ENCODE measurements at places on chromosomes 2 and 18. TPM values are rescaled to one million over a fixed set of nuclear protein-coding genes. Genes with fewer than 3 reads are reported as not detected.
A peak's percentile ranks its signal among the peaks of the same experiment; 100 is the strongest.

- no peak overlapping the region for H3K27ac ChIP-seq
- peaks cover 54% of the 10 kb centered on the region for H3K27me3 ChIP-seq
- peaks cover 26% of the 10 kb centered on the region for H3K4me1 ChIP-seq
- H3K4me3 ChIP-seq: no peak overlapping the region
Measured at GRCh38 chr2:118845522-118846441, 1.7 kb downstream of the EN1 start.

The UGT1A4 gene
- total RNA-seq: not detected

GRCh38 chr2:177272765-177273164, 8.2 kb upstream of the NFE2L2 start:
- no peak overlapping the region for H3K4me3 ChIP-seq
- peaks cover 9% of the 10 kb centered on the region for H3K4me1 ChIP-seq
- H3K36me3 ChIP-seq: no peaks in the 10 kb centered on the region
- no peak for DNase-seq

DNA sequence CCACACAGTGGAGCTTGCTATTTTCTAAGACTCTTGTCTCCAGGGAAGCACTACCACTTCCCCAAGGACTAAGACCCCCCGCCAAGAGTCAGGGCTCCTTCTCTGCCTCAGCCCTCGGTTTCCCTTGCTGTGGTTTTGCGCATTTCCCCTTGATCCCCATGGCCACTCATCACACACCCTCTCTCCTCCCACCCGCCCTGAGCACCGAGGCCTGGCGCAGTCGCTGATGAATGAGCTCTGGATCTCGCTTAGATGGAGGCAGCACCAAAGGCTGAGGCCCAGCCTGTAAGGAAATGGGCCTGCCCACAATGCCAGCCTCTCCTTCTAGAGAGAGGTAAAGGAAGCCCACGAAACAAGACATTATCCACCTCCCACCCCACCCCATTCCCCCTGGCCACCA, 96.9 kb downstream of the TNS1 start:
- no peaks in the 10 kb centered on the region for H3K27me3 ChIP-seq
- H3K27ac ChIP-seq: peak overlapping the region; percentile 100
- H3K36me3 ChIP-seq: peaks cover 13% of the 10 kb centered on the region
- H3K4me3 ChIP-seq: no peak overlapping the region
- no peak for DNase-seq
- peaks cover 98% of the 10 kb centered on the region for H3K4me1 ChIP-seq

DNA sequence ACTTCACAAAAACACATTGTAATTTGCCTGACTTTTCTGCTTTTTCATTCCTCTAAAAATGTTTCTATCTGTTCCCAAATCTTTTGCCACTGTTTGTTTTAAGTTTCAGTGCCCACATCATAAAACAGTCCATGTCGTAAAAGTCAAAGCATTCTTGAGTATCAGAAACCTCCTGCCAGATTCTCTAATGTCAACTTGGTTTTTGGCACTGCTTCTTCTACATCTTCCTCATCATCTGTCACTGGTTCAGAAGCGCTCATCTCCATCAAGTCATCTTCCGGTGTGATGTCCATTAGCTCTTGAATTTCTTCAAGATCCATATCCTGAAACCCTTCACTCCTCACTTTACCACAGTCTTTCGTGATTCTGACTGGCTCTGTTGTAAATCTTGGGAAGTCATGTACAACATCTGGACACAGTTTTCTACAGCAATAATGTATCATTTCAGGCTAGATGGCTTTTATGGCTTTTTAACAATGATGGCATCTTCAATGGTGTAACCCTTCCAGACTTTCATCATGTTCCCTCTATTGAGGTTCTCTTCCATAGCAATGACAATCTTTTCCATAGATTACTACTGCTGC, 19.6 kb downstream of the CUL3 start:
- H3K27ac ChIP-seq: no peak overlapping the region
- no peak for DNase-seq
- H3K4me3 ChIP-seq: no peak overlapping the region
- no peaks in the 10 kb centered on the region for H3K27me3 ChIP-seq
- H3K4me1 ChIP-seq: peaks cover 58% of the 10 kb centered on the region

GRCh38 chr18:74679006-74679678, 81.5 kb downstream of the ZNF407 start:
- no peaks in the 10 kb centered on the region for H3K4me1 ChIP-seq
- H3K27ac ChIP-seq: no peak overlapping the region
- H3K27me3 ChIP-seq: no peaks in the 10 kb centered on the region
- peaks cover 4% of the 10 kb centered on the region for H3K36me3 ChIP-seq
- no peak overlapping the region for H3K4me3 ChIP-seq

The SLC16A14 gene
- total RNA-seq: 0.54 TPM

- no peaks in the 10 kb centered on the region for H3K36me3 ChIP-seq
- no peak overlapping the region for H3K4me3 ChIP-seq
- no peak for DNase-seq
- no peaks in the 10 kb centered on the region for H3K4me1 ChIP-seq
- H3K27me3 ChIP-seq: no peaks in the 10 kb centered on the region
- H3K27ac ChIP-seq: no peak overlapping the region
Measured at GRCh38 chr2:1862608-1863280, 118.4 kb upstream of the PXDN start.

DNA sequence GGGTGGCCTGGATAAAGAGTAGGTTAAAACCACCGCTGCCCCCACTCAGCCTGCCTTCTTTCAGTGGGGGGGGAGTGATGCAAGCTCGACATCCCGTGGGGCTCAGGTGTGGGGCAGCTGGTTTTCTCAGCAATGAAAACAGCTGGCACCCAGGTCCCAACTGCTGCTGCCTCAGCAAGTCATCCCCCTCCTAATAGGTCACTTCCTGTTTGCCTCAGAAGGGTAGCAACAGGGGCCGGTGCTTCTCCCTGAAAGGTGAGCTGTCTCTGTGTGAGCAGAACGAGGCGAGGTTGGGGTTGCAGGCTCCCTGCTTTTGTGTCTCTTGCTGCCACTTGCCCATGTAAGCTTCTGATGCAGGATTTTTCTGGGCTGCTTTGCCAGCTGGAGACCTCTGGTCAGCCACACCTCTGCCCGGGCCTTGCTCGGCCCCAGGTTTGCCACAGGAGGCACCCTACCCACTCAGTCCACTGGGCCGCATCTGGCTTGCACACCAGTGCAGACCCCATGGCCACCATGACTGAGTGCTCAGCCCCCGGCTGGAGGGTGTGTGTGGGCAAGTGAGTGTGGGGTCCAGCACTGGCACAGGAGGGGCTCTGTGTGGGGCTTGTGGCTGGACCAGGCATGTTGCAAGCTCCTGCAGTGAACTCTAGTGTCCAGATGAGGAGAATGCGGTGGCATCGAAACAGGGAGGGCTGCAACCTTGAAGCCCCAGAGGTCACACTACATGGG, 11.5 kb upstream of the ASB1 start:
- H3K4me3 ChIP-seq: no peak overlapping the region
- H3K27me3 ChIP-seq: no peaks in the 10 kb centered on the region
- H3K27ac ChIP-seq: no peak overlapping the region
- H3K36me3 ChIP-seq: no peaks in the 10 kb centered on the region
- no peak for DNase-seq

DNA sequence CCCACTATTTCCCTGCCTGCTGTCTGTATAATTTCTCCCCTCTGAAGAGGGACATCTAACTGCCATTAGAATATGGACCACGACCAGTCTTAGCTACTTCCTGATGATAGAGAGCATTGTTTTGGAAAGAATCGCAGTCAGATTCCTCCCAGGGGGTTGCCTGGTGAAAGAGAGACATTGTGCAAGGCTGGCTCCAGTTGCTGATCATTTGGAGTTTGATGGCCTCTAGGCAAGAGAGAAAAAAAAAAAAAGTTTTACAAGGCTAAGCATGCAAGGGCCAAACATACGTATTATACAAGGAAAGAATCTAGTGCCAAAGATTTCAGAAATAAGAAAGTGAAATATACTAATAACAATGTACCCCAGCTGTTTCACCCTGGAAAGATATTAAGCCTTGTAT, 182.2 kb downstream of the CMPK2 start:
- H3K36me3 ChIP-seq: no peaks in the 10 kb centered on the region
- H3K4me1 ChIP-seq: no peaks in the 10 kb centered on the region
- no peak overlapping the region for H3K4me3 ChIP-seq
- H3K27ac ChIP-seq: no peak overlapping the region

DNA sequence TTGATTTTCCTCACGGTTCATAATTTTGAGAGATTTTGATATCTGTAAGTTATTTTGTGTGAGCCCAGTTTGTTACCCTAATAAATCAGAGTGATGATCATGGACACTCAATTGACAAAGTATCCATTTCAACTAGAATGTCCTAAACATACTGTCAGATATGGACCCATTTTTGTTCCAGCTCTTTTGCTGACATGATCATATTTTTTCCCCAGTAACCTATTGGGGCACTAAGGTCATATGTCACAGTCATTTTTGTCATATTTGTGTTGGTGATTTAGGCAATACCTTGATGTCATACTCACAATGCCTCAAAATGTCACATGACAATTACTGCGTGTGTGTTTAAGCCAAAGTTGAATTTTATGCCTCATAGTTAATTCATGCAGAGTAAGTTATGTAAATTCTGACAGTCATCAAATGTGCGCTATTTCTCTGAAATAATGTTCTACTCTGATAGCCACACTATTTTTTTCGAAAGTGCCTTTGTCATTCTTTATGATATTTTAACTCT, 218.7 kb downstream of the ARHGAP15 start:
- H3K27me3 ChIP-seq: no peaks in the 10 kb centered on the region
- DNase-seq: no peak
- no peaks in the 10 kb centered on the region for H3K4me1 ChIP-seq
- H3K36me3 ChIP-seq: no peaks in the 10 kb centered on the region

The SPC25 gene
- total RNA-seq: not detected

DNA sequence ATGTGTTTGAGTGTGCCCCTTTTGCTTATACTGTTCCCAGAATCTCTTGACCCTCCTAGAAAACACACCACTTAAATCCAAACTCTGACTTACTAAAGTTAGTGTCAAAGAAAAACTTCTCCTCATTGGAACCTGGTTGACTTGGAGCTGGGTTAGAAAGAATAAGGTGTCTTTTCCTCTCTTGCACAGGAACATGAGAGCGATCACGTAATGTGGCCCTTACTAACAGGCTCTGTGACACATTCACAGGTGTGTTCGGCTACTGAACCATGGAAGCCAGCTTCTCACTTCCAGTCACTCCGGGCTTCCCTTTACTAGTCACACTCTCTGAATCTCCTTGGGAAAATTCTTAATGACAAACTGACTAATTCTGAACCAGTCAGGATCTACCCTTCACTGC, 5.4 kb upstream of the POU3F3 start:
- H3K4me3 ChIP-seq: no peak overlapping the region
- H3K27me3 ChIP-seq: no peaks in the 10 kb centered on the region
- no peaks in the 10 kb centered on the region for H3K36me3 ChIP-seq
- no peak for DNase-seq
- H3K27ac ChIP-seq: peak overlapping the region; percentile 19
- peaks cover 6% of the 10 kb centered on the region for H3K4me1 ChIP-seq

- no peaks in the 10 kb centered on the region for H3K27me3 ChIP-seq
- H3K4me3 ChIP-seq: peak overlapping the region; percentile 97
- H3K27ac ChIP-seq: peak overlapping the region; percentile 93
- DNase-seq: peak; percentile 21
- H3K4me1 ChIP-seq: peaks cover 42% of the 10 kb centered on the region
- peaks cover 6% of the 10 kb centered on the region for H3K36me3 ChIP-seq
Measured at GRCh38 chr2:241272303-241273209, 42.9 kb downstream of the HDLBP start.

The PXDN gene
- 114 TPM for total RNA-seq

GRCh38 chr2:168758970-168759820, 43.2 kb upstream of the NOSTRIN start:
- no peaks in the 10 kb centered on the region for H3K36me3 ChIP-seq
- no peak overlapping the region for H3K27ac ChIP-seq

GRCh38 chr2:134401789-134402188, 147.9 kb downstream of the MGAT5 start:
- no peaks in the 10 kb centered on the region for H3K27me3 ChIP-seq
- DNase-seq: no peak
- peak overlapping the region; percentile 66 for H3K27ac ChIP-seq

GRCh38 chr2:102790091-102790455, 28.2 kb downstream of the TMEM182 start:
- H3K4me3 ChIP-seq: no peak overlapping the region
- no peaks in the 10 kb centered on the region for H3K36me3 ChIP-seq
- H3K27me3 ChIP-seq: no peaks in the 10 kb centered on the region

- DNase-seq: no peak
- no peak overlapping the region for H3K27ac ChIP-seq
- no peak overlapping the region for H3K4me3 ChIP-seq
- H3K27me3 ChIP-seq: no peaks in the 10 kb centered on the region
- H3K36me3 ChIP-seq: no peaks in the 10 kb centered on the region
Measured at GRCh38 chr2:38091760-38092159, 15.8 kb upstream of the CYP1B1 start.

DNA sequence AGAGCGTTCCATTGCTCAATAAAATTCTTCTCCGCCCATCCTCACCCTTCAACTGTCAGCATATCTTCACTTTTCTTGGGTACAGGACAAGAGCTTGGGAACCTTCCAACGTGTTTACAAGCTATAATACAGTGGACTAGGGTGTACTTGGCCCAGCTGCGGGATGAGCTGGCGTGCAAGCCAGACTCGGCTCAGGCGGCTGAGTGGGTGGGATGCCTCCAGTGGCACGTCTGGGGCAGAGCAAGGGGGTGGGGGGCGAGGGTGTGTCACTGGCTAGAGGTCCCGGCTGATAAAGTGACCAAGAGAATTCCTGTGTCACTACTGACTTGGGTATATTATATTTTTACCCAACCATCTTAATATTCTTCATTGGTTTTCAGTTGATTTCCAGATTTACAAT, 179.7 kb downstream of the EVA1A start:
- no peak overlapping the region for H3K4me3 ChIP-seq
- DNase-seq: no peak
- H3K4me1 ChIP-seq: no peaks in the 10 kb centered on the region
- no peaks in the 10 kb centered on the region for H3K27me3 ChIP-seq
- no peaks in the 10 kb centered on the region for H3K36me3 ChIP-seq
- H3K27ac ChIP-seq: no peak overlapping the region

GRCh38 chr2:7020059-7020458, 102.8 kb downstream of the RNF144A start:
- no peaks in the 10 kb centered on the region for H3K27me3 ChIP-seq
- H3K27ac ChIP-seq: no peak overlapping the region
- H3K36me3 ChIP-seq: no peaks in the 10 kb centered on the region

- no peaks in the 10 kb centered on the region for H3K4me1 ChIP-seq
- no peaks in the 10 kb centered on the region for H3K36me3 ChIP-seq
- no peak within 1 kb of the TSS for H3K27ac ChIP-seq
- no peaks in the 10 kb centered on the region for H3K27me3 ChIP-seq
- H3K4me3 ChIP-seq: peak within 1 kb of the TSS; percentile 33
Measured at GRCh38 chr2:133568172-133568571, at the start of gene NCKAP5. Gene NCKAP5, minus strand, starts transcription at chr2:133568463. Its CDS starts 50,937 bp downstream, at chr2:133517526.

- DNase-seq: no peak
- no peaks in the 10 kb centered on the region for H3K27me3 ChIP-seq
- H3K27ac ChIP-seq: peak overlapping the region; percentile 66
- H3K4me1 ChIP-seq: peaks cover 64% of the 10 kb centered on the region
Measured at GRCh38 chr2:217846321-217846743, 156.5 kb downstream of the TNS1 start.

The CTAGE1 gene
- not detected for total RNA-seq

All from thoracic aorta (tissue), 2 donors.